ENCODE measurements at places on chromosomes 3 and 15.

DNA sequence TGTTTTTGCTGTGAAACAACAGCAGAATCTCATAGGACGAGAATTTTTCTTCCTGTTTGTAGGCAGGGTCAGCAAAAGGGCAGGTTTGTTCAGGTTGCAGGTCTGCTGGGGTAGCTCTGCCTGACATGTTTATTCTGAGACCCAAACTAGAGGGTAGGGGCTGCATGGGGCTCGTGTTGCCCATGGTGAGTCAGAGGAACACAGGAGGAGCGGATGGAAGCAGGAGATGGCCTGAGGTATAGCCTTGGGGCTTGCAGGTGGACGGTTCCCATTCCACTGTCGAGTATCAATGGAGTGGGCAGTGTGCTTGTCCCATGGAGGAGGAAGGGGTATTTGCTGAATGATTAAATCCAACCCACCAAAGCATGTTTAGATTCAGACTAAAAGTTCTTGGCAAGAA, 138.9 kb downstream of the APBA2 start:
- DNase-seq, result no peak

DNA sequence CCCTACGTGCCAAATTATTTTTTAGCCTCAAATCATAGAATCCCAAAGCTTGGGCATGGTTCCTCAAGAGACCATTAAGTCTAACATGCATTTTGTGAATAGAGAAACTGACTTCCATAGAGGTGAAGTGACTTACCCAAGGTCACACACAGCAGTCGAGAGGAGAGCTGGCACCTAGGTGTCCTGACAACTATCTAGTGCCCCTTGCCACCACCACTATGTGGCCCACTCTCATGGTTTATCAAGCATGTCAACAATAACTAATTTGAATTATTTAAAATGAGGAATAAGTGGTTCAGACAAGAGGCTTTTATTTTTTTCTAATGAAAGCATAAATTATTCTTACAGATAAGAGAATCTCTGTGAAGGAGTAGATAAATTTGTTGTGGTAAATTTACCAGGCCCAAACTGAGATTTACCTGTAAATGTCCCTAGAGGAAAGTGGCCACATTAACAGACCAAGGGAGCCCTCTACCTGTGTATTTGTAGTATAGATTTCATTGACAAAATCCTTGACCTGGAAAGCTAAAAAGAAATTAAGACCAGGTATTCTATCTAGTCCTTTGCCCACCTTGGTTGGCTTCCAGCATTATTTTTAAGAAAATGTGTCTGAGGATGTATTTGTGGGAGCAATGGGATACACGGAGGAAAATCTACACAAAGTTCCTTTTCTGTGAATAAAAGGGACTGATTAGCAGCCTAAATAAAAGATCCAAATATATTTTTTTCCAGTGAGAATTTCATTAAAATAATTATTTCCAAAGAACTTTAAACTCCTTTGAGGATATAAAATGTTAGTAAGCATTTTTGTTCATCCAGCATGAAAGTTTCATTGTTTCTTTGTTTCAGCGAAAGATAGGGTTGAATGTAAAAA, 49.1 kb downstream of the IQCH start:
- DNase-seq, result no peak

DNA sequence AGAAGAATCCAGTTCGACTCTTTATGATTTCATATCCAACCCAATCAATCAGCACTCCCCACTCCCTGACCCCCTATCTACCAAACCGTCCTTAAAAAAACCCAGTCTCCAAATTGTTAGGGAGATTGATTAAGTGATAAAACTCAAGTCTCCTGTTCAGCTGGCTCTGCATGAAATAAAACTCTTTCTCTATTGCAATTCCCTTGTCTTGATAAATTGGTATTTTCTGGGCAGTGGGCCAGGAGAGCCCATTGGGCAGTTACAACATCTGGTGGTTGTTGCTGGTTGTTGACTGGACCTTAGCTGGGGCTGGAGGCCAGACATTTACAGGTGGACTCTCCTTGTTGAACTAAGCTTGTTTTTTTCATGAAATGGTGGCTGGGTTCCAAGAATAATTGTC, 642.3 kb downstream of the ROBO2 start:
- no peak for DNase-seq

- no peak for DNase-seq
These were observed 85.3 kb upstream of the SLC6A6 start for GRCh38 chr3:14317057-14317553.

GRCh38 chr3:184578822-184579221, 17.2 kb downstream of the EPHB3 start:
- DNase-seq, result no peak

DNA sequence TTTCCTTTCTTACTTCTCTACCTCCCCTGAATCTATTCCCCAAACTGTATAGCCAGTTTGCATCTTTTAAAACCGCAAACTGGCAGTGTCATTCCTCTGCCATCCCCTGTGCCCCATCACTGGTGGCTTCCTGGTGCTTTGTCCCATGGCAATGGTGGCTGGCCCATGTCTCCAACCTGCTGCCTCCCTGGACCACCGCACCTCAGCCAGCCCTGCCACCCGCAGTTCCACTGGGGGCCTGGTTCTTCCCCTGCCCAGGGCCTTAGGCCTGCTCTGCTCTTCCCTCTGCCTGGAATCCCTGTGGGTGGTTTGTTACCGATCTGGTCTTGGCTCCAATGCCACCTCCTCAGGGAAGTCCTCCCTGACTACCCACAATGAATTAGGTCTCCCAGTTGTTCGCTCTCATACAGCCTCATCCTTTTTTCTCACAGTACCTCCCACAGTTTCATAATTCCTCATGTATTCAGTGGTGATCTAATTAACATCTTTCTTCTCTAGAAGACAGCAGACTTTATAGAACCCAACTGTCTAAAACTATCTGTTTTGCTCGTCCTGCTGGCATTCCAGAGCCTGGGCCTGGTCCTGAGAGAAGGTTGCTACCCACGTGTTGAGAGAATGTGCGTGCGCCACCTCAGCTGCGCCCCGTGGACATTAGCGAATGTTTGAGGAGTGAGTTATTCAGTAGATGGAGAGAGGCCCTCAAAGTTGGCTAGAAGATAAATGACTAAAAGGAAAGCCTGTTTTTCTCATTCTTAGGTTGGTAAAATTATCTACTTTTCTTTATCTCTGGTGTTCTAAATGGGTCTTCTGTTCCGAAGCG, 130.1 kb downstream of the DNAJB8 start:
- no peak for DNase-seq

DNA sequence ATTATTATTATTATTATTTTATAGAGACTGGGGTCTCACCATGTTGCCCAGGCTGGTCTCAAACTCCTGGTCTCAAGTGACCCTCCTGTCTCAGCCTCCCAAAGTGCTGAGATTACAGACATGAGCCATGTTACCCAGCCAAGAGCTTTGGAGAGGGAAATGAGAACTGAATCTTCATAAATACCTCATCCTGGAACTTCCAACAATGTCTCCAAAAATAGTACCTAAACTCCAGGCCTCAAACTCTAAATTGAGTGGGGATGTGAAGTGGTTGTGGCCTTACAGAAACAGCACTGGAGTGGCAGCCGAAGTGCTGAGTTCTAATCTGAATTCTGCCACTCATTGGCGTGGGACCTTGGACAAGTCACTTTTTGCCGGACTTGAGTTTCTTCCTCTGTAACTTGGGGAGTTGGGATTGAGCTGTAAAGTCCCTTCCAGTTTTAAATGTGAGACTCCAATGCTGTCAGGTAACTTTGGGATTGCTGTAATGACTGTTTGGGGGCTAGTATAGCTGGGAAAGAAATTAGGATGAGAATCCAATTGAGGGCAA, 10.0 kb upstream of the SRP14 start:
- no peak for DNase-seq

GRCh38 chr3:38985581-38985980, 66.2 kb downstream of the SCN11A start:
- no peak for DNase-seq

- DNase-seq, result no peak
These were observed 170.9 kb upstream of the NSMCE3 start for GRCh38 chr15:29440541-29440940.

DNA sequence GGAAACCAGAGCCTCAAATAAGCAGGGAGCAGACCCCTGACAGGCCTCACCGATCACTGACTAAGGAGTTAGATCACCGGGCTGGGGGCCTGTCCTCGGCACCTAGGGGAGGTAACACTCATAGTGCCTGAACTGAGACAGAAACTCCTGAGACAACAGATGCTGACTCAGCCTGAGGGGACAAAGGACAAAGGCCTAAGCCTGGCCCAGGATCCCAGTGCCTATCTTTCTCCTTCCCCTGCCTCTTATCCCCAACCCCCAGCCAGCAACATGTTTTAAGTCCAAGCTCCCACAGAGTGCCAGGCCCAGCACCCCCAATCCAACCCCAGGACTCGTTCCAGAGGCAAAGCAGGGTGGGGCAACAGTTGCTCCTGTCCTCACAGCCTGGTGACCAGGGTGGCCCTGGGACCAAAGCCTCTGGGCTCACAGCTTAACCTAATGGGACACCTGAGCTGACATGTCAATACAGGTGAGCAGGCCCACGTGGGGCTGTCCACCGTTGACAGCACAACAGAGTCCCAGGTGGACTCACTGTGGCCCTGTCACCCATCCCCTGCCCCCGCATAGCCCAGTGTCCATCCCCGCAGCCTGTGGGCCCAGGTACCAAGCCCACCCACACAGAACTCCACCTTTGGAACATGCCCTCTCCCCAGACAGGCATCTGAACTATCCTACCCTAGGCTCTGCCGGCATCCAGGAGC, 37.4 kb downstream of the ADCY5 start:
- DNase-seq, result no peak

- DNase-seq, result no peak
These were observed 49.1 kb downstream of the ZDHHC3 start for GRCh38 chr3:44926921-44927320.

DNA sequence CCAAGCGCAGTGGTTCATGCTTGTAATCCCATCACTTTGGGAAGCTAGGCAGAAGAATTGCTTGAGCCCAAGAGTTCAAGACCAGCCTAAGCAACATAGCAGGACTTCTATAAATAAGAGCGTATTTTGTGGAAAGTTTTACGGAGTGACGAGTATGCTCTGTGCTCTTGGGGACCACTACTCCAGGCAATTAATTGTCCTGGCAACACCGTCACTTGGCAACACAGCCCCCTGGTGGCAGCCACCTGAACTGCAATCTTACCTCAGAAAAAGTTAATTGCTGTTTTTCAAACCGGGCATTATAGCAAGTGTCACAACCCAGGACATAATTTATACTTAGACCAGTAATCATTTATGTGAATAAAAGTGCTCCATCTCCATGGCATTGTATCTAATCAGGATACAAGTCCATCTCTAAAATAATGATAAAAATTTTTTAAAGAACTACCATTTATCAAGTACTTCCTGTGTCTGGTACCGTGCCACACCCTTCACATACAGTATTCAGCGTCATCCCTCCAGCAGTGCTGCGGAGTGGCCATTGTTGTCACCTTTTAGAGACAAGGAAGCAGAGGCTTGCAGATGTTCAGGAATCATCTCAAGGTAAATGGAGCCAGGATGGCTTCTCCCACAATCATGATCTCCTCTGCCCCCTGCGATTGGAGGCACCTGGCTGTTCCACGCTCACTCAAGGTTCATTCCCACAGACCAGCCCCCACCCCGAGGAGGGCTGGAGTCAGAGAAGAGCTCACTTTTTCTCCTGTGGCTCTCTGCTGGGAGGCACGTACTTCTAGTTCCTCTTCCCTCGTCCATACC, 34.5 kb downstream of the PLA2G4D start:
- DNase-seq, result peak; percentile 76

- no peak for DNase-seq
These were observed 34.5 kb downstream of the TKT start for GRCh38 chr3:53221345-53221744.

DNA sequence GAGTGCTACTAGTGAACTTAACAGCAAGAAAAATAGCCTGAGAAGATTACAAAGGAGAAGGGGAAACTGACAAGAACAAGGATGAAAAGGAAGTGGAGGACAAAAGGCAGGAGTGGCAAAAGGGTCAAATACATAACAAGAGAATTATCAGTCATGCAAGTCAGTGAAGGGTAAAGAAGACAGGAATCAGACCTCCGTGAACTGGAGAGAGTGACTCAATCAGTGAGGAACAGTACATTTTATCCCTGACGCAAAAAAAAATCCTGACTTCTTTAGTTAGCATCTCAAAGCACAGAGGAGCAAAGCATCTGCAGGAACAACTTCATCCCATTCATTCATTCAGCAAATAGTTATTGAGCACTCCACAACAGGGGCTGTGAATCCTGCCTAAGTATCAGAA, 97.8 kb downstream of the SST start:
- DNase-seq, result no peak

DNA sequence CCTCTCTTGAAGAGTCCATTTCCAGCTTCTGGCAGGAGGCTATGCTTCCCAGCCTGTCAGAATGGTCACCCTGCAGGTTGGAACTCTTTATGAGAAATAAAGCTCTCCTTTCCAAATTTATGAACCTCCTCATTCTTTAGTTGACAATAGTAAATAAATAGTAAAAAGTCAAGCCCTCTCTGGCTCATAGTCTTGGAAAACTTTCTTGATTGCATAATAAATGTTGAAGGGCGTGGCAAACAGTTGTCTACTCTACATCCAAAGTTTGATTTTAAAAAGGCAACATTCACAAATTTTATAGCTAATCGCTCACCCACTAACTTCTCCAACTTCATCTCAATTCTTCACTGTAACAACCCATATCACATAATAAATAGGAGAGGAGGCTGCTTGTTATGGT, 58.8 kb downstream of the MCF2L2 start:
- no peak for DNase-seq

- DNase-seq, result no peak
These were observed 20.2 kb downstream of the TLE3 start for GRCh38 chr15:70077188-70078147.

GRCh38 chr15:78565951-78566774, 843 bp downstream of the CHRNA5 start:
- peak; percentile 21 for DNase-seq

GRCh38 chr3:158471639-158472294, 99.2 kb upstream of the MLF1 start:
- no peak for DNase-seq

GRCh38 chr3:50088725-50089608, at the start of gene RBM5:
TSS of gene RBM5 (plus strand) at chr3:50088919. CDS start at chr3:50090435, 1,516 bp downstream.
- peak; percentile 87 for DNase-seq

DNA sequence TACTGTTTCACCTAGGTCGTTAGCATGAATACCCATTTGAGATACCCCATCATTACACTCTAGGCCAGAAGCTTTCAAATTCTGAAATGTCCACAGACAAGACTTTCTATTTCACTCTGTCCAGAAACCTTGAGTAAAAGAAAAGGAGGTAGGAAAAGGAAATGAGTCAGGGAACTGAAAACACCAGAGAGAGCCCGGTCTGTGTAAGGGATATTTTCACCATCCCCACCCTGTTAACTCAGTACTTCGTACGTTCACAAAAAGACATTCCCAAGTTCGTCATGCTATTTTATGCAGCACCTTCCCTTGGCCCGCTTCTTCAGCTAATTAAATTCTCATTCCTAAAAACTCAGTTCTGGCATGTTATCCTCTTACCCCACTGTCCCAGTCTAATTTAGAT, 89.4 kb upstream of the SOX2 start:
- DNase-seq, result no peak

GRCh38 chr15:39587731-39588530, 7.1 kb downstream of the THBS1 start:
- no peak for DNase-seq

GRCh38 chr3:11510356-11510755, 133.4 kb downstream of the VGLL4 start:
- no peak for DNase-seq

- DNase-seq, result no peak
These were observed 26.7 kb downstream of the NBEAL2 start for GRCh38 chr3:47006145-47006651.

- no peak for DNase-seq
These were observed 41.4 kb downstream of the SACM1L start for GRCh38 chr3:45730409-45731154.

Measured in activated T-cell treated with anti-CD3 and anti-CD28 coated beads, Interleukin-2, amount 50 U/mL, for 1 hour (primary cell).